ENCODE measurements at places on chromosomes 16 and 17. TPM values are rescaled to one million over a fixed set of nuclear protein-coding genes. Genes with fewer than 3 reads are reported as not detected.

Gene PIK3R5
- 9.7 TPM for polyA plus RNA-seq

Gene DPEP1
- polyA plus RNA-seq, result not detected

Gene SLC38A8
- not detected for polyA plus RNA-seq

Gene KIAA0513
- polyA plus RNA-seq, result 1.5 TPM

Gene C16orf95
- polyA plus RNA-seq, result 1.4 TPM

Gene SSTR5
- polyA plus RNA-seq, result not detected

Gene TMEM238L
- not detected for polyA plus RNA-seq
